ENCODE measurements at places on chromosomes 11 and 22.

GRCh38 chr11:121368364-121369240 lies 76.0 kb downstream of the SC5D start:
- DNase-seq: no peak

GRCh38 chr11:22477312-22477711 lies 139.1 kb downstream of the SLC17A6 start:
- DNase-seq: peak; percentile 13

GRCh38 chr22:43395086-43395695 lies 16.6 kb upstream of the MPPED1 start:
- no peak for DNase-seq

GRCh38 chr22:36617694-36618522 lies 85.6 kb downstream of the CACNG2 start:
- DNase-seq: no peak

Data from fibroblast of skin of right biceps (primary cell).